ENCODE measurements at places on chromosomes 1 and 21.

DNA sequence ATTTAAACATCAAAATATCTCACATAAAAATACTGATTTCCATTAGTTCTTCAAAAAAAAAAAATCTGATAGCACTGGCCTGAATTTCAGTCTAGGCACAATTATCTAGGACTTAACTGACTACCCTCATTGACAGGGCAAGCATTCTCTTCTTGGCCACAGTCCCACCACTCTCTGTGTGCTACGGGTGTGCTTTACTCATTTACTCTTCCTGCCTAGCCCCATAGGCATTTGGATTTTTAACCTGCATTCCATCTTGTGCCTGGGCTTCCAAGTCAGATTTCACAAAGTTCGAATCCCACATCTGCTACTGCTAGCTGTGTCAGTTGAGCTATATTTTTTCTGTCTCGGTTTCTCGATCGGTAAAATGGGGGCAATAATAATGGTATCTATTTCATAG is 38.0 kb downstream of the PTPN14 start:
- no peak for DNase-seq

GRCh38 chr1:54804471-54805132 is 3.5 kb upstream of the TTC22 start:
- DNase-seq = no peak

DNA sequence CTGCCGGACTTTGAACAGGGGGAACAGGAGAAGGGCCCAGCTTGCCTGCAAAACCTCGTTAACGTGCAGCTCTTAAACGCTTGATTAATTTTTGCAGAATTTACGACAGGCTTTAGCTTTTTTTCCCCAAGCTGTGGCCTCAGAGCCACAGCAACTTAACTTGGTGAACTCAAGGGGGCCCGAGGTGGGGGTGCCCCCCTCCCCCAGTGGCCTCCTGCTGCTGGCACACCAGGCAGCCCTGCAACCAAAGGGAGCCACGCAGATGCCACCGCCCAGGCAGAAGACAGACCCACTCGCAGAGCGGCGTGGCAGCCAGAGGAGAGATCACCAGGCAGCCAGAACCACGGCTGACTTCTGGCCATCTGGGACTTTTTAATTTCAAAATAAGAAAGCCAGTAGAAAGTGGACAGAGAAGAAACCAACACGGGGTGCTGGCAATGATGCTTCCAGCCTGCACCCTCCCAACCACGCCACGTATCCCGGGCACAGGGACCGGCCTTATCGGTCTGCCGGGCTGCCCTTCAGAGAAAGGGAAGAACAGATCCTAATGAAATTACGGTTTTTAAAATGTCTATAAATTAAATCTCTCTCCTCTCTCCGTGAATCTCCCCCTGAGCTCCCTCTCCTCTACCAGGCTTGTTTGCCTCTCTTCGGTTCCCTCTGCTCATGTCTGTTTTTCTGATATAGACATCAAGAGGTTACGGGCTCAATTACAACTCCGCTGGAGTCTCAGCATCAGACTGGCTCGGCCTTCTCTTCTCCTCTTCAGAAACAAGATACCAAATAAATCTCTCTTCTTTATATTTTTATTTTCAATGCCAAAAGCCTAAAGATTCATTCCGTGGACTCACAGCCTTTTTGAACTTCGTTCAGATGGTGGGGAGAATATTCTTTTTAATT is 6.4 kb downstream of the CASZ1 start:
- no peak for DNase-seq

- no peak for DNase-seq
These were observed 232.7 kb downstream of the KCNJ6 start for GRCh38 chr21:37683396-37684114.

DNA sequence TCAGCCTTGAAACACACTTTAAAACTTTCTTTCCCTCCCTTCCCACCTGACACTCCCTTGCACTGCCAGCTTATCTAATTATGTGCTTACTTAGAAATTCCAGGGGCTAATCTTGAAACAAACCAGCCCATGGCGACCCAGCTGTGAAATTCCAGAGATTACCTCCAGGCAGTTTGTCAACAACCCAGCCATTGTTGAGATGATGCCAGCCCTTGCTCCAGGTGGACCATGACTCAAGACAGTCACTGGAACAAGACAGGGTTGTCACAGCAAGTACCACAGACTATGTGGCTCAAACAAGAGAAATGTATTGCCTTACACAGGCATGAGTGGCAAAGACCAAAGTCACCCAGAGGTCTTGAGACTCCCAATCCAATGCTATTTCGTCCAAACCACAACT is 7.9 kb downstream of the FYB2 start:
- no peak for DNase-seq

DNA sequence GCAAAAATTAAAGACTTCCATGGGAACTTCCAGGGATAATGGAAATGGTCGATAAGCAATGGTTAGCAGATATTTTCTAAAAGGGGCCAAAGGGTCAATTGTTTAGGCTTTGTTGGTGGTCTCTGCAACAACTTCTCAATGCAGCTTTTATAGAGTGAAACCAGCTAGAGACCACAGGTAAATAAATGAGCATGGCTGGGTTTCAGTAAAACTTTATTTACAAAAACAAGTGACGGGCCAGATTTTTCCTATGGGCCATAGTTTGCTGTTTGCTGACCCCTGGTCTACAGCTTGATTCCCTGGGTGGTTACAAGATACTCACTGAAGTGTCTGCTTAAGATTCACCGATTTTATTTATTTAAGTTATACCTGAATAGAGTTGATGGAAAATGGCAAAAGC is 22.6 kb upstream of the PRDM15 start:
- no peak for DNase-seq

- no peak for DNase-seq
These were observed 8.0 kb upstream of the PLXNA2 start for GRCh38 chr1:208251911-208252835.
